BJ (cell line): ENCODE measurements at places on chromosomes 1 and 21. TPM values are rescaled to one million over a fixed set of nuclear protein-coding genes. Genes with fewer than 3 reads are reported as not detected.

The C8B gene
- polyA plus RNA-seq: not detected in 2 replicates

The SPATA46 gene
- polyA plus RNA-seq: not detected in 2 replicates

The CHIA gene
- not detected in 2 replicates for polyA plus RNA-seq

The OPN3 gene
- polyA plus RNA-seq: 14.1 and 21.9 TPM in 2 replicates

The DNAJC28 gene
- 0.38 and 0.91 TPM in 2 replicates for polyA plus RNA-seq

The MX2 gene
- 4.1 and 5.1 TPM in 2 replicates for polyA plus RNA-seq

The TGFB2 gene
- 4.8 and 10.2 TPM in 2 replicates for polyA plus RNA-seq

The OR10Z1 gene
- not detected in 2 replicates for polyA plus RNA-seq

The CCDC190 gene
- 0.31 and 0.55 TPM in 2 replicates for polyA plus RNA-seq

The MNDA gene
- not detected in 2 replicates for polyA plus RNA-seq

The COQ8A gene
- 4.7 and 6.8 TPM in 2 replicates for polyA plus RNA-seq

The BOLA1 gene
- 15.1 and 21.0 TPM in 2 replicates for polyA plus RNA-seq

The TOR1AIP2 gene
- polyA plus RNA-seq: 17.4 and 33.4 TPM in 2 replicates

GRCh38 chr1:226920446-226920894, 19.6 kb upstream of the COQ8A start:
- DNase-seq: no peak

GRCh38 chr1:243316366-243316989, 60.6 kb downstream of the SDCCAG8 start:
- no peak for DNase-seq

- DNase-seq: no peak
Observed at GRCh38 chr1:237471956-237472355, 418.8 kb downstream of the ZP4 start.

GRCh38 chr1:242788771-242789170, 264.3 kb upstream of the PLD5 start:
- no peak for DNase-seq

DNA sequence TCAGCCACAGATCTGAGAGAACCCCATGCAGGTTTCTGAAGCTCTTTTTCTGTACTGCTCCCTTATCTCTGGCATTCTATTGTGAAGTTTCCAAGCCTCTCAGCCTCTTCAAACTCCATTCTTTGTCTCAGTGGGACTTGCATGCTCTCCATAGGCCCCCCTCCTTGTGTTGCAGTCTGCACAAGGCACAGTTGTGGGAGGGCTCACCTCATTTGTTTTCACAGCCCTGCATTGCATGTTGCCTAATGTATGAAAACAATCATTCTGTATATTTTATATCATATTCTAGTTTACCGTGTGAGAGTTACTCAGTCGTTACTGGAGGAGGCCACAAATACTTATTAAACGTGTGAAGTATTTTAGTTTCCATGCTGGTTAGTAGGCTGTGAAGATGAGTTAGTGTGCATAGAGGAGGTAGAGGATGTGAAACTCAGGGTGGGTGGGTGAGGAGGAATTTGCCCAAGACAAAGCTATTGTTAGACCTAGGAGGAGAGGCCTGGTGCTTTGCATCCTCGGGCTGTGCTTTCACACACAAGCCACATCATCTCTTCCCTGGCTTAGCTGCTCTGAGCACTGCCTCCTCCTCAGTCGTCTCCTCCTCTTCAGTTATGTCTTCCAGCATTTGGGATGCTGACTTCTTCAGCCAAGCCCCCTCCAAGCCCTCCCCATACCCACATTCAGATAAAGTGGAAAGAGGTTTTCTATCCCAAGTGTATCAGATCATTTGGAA, 7.8 kb upstream of the CHI3L2 start:
- DNase-seq: no peak

DNA sequence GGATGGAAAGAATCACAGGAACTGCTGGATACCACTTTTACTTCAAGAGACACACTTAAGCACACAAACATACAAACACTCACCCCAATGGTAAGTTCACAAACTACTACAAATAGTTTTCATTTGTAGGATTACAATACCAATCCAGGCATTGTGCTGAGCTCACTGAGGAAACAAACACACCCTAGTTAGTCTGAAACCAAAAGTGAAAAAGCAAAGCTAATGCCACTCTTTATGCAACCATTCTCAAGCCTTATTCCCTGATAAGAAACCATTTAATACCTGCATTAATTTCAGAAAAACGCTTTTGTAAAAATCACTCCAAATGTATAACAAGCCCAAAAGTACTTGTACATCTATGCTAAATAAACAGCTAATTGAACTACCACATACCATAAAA, 38.3 kb downstream of the RNF115 start:
- no peak for DNase-seq

- no peak for DNase-seq
Observed at GRCh38 chr1:115365738-115366137, 27.7 kb upstream of the NGF start.

DNA sequence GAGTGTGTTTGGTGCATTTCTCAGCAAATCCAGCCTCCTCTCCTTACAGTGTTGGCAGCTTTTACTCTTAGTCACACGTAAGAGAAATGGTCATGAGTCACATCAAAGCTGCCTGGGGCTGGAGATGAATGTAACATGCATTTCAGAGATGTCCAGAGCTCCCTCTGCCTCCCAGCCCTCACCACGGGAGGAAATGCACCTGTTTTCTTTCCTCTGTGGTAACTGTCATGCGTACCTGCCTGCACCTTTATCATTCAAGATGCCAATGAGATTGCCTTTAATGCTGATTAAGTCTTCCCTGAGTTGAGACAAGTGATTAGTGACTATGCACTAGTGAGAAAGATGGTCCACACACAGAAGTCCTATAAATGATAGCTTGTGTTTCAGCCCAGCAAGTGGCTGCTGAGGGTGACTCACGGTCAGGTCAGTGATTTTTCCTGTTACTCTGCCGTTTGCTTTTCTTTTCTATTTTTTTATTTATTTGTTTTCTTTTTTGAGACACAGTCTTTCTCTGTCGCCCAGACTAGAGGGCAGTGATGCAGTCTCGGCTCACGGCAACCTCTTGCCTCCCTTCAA, 277.3 kb upstream of the FMN2 start:
- DNase-seq: peak; percentile 33

GRCh38 chr21:15667819-15668218, 62.0 kb upstream of the USP25 start:
- no peak for DNase-seq

DNA sequence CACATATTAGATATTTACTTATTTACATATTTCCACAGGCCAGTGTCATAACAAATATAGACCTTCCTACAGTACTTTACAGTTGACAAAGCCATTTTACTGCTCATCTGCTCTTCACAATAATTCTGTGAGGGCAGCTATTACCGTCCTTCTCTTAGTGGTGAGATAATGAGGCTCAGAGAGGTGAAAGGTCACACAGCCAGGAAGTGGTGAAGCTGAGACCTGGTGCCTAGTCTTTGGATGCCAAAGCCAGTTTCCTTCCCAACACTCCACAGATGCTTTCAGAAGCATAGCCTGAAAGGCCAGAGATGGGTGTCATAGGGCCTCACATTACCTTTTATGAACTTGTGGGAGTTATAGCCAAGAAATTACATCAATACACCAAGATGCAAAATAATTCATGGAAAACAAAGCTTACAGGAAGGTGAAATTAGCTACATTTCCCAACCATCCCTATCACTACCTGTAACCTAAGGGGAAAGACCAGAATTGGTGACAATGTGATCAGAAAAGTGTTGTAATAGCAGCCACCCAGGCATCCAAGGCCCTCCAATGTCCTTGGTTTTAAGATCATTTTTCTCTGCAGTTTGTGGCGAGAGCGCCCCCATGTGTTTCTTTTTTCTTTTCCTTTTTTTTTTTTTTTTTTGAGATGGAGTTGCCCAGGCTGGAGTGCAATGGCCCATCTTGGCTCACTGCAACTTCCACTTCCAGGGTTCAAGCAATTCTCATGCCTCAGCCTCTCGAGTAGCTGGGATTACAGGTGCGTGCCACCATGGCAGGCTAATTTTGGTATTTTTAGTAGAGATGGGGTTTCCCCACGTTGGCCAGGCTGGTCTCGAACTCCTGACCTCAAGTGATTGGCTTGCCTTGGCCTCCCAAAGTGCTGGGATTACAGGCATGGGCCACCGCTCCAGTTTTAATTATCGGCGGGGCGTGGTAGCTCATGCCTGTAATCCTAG, 26.5 kb upstream of the RPL11 start:
- no peak for DNase-seq

- no peak for DNase-seq
Observed at GRCh38 chr1:64241069-64241468, 37.6 kb downstream of the UBE2U start.

GRCh38 chr1:156998840-156999500, 46.6 kb downstream of the ARHGEF11 start:
- DNase-seq: no peak

DNA sequence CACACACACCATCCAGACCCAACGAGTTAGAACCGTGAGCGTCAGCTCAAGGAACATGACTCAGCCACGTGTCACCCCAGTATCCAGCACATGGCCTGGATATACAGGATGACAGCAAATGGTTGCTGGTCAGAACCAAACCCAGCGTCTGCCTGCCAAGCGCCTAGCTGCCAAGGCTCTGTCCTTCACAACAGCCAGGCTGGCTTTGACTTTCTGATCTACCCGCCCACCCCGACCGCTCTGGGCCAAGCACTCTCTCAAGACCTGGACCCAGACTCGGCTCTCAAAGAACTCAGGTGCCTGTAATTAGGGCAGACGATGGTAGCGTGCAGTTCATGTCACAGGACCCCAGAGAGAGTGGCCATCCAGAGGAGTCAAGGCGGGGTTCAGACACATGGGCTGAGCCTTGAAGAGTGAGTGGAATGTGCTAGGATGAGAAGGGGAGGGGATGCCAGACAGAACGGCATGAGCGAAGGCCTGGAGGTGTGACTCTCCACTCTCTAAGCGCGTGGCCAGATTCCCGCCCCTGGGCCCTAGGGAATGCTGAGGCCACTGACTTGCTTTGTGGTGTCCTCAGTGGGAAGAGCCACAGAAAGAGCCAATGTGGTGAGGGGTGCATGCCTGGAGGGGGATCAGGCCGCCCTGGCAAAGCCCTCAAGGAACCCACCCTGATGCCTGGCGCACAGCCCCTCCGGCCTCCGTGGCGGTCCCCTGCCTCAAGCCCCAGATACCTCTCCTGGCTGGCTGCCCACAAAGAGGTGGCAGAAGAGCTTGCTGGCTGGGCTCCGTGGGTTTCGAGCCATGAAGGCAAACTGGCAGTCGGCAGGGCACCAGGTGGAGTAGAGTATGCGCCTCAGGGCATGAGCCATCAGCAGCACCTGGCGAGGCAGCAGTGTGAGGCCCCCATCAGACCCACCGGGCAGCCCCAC, 7.0 kb downstream of the SH2D5 start:
- DNase-seq: no peak

GRCh38 chr21:27831177-27831576, 864.3 kb upstream of the ADAMTS5 start:
- DNase-seq: no peak

GRCh38 chr1:234932106-234932505, 196.5 kb downstream of the TOMM20 start:
- DNase-seq: no peak

GRCh38 chr1:110309767-110310166, 29.4 kb upstream of the RBM15 start:
- peak; percentile 62 for DNase-seq

GRCh38 chr1:88237058-88237457, 447.0 kb upstream of the PKN2 start:
- DNase-seq: no peak

- no peak for DNase-seq
Observed at GRCh38 chr1:47519971-47520370, 82.1 kb downstream of the FOXD2 start.

DNA sequence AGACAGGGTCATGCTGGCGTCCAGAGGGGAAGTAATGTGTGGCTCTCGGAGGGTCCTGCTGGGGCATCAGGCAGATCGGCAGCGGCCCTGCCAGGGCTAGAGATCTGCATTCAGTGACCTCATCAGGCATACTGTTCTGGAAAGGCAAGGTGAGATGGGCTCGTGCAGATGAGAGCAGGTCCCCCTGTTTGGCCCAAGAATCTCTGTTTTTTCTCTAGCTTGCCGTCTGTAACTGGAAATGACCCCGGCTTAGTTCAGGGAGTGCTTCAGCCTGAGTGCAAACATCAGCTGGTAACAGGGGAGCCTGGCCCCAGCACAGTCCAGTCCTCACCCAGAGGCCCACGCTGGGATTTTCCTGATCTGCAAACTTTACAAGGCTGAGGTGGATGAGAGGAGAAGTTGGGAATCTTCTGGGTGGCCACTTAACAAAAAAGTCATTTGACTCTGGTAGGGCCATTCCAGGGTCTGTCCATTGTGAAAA, 2.1 kb downstream of the FAM163A start:
- DNase-seq: no peak

- no peak for DNase-seq
Observed at GRCh38 chr1:238581332-238581731, 690.6 kb upstream of the ZP4 start.

- no peak for DNase-seq
Observed at GRCh38 chr1:117527566-117528102, 78.2 kb upstream of the TENT5C start.

DNA sequence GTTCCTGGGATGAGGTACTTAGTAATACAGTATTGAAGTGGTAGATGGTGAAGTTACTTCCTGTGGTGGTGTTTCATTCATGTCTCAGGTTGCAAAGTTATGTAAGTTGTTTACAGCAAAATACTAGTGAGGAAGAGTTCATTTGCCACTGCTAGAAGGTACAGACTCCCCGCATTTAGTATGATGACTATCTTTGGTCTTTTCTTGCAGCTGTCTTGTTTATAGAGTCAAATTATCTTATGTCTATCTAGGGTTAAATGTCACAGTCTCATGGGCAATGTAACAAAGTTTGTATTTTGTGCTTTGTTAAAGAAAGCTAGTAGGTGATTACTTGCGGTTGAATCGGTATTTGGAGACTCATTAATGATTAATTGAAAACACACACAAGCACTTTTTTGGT, 50.2 kb downstream of the LRRC8D start:
- no peak for DNase-seq

DNA sequence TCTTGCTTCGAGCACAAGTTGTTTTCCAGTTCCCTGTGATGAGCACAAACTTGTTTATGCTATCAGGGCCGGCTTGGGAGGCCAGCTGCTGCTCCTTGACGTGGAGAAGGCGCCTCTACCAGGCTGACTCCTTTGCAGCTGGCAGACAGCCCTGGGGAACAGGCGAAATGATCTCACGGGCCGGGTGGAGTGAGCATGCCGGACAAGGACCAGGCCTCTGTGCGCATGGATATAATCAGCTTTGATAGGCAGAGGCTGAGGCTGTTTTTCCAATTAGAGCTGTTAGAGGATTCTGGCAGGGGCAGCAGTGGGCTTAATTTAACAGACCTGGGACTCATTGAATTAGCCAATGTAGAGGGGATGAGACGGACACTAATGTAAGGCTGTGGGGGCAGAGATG, 38.9 kb downstream of the FAM163A start:
- DNase-seq: no peak

DNA sequence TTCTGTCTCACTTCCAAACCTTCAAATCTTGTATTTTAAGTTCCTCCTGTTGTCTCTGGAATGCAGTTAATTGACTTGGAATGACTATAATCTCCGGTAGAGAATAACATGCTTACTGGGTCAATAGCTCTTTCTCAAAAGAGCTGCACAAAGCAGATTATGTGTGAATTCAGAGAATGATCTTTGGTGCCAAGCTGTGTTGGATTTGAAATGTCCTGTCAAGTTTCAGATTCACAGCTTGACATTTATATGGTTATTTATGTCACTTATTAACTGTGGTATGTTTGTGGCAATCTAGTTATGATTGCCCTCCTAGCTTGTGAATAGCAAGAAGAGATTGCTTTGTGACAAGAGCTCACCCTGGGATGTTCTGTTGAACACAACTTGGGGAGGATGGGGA, 128.3 kb upstream of the KCNE2 start:
- DNase-seq: no peak
